HuH-7.5 (cell line): ENCODE measurements at places on chromosomes 1 and 21.

DNA sequence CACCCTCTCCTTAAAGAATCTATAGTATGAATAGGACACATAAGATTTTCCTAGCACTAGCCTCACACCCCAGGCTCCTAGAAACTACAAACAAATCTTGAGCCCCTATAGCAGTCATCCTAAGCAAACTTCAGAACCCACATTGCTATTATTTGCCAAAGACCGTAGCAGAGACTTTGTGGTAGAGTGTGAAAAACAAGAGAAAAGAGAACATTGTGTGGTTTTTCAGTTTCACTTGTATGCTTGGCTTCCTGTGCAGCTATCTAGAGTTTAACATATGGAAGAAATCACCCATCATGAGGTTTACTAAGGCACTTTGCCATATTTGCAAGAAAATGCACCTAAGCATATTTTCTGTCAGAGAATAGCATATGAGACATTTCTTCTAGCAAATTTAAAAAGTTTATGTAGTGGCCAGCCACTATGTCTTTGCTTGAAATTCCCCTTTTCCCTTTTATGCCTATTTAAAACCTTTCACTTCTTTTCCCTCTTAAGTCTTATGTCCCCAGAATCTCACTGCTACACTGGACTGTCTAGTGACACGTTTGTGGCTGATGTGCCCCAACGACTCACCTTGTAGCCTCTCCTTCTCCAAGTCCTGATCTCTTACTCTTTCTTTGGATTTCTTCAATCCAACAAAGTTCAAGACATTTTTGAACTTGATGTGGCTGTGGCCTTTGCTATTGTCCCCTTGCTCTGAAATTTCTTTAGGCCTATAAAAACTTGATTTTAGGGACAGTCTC is 25.6 kb downstream of the CCDC190 start:
- no peak for DNase-seq

DNA sequence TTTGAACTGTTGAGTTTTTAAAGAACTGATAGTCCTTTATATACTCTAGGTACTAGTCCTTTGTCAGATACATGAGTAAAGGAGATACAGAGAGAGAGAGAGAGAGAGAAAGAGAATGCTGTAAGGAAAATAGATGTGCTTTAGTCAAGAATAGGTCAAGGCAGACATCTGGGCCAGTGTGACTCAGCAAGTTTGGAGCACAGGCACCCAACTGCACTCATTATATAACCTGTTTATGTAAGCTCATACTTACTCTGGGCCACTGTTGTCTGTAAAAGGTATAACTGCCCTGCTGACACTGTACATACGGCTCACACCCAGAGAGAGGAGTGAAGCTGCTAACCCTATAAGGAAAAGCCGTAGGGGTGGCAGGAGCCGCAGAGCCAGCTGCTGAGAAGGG is 32.2 kb upstream of the AKT3 start:
- no peak for DNase-seq

DNA sequence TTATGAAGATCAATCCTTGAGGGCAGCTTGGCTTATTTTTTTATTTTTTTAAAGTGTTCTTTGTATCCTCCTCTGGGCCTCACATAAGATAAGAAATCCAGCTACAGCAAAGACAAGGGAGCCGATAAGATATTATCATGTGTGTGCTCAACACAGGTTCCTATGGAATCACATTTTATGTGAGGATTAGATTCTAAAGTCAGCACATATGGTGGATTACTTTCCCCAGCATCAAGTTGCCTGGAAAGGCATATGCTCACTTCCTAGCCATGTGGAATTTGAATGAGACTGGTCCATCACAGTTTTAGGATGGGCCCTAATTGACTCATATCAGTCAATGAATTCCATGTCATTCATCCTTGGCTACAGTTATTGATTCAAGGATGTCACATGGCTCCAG is 456.9 kb upstream of the LRRC7 start:
- no peak for DNase-seq

- no peak for DNase-seq
Observed at GRCh38 chr1:213330281-213330680, 279.2 kb downstream of the RPS6KC1 start.

DNA sequence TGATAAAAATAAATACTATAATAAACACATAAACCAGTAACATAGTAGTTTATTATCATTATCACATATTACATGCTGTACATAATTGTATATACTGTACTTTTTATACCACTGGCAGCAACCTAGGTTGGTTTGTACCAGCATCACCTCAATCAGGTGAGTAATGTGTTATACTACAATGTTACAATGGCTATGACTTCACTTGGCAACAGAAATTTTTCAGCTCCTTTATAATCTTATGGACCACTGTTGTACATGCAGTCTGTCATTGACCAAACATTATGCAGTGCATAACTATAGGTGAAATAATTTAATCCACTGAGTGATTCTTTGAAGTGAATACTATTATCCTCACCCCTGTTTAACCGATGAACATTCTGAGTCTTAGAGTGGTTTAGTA is 44.5 kb downstream of the TNFSF4 start:
- no peak for DNase-seq

GRCh38 chr1:158371188-158371953 is 17.7 kb downstream of the CD1E start:
- DNase-seq, result no peak

GRCh38 chr21:35038772-35039319 is 10.3 kb downstream of the RUNX1 start:
- no peak for DNase-seq

- DNase-seq, result no peak
Observed at GRCh38 chr1:10242135-10242534, 31.8 kb downstream of the KIF1B start.

DNA sequence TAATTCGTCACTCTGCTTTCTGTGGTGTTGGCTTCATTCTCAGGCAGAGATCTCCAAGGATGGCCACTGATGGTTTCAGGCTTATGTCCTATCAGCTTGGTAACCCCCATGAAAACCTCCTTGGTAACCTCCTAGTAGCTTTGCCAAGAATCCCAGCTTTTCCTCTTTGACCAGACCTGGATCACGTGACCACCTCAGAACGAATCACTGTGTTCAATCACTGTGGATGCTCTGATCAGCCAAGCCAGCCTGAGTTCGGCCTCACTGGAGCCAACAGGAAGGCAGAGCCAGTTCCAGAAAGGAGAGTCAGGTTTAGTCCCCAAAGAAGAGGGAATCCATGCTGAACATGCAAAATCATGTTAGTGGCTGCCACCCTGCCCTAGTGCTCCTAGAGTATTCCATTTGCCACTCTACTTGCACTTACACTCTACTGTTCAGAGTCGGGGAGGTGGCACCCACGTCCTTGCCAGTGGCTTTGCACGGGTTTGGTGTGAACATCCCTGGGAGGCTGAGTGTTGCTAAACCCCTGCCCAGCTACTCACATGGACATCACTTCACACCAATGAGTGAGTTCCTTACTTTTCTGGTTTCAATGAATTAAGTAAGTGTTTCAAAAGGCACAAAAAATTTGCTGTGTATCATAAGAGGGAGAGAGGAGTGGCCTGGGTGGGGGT is 33.5 kb upstream of the SSBP3 start:
- no peak for DNase-seq

DNA sequence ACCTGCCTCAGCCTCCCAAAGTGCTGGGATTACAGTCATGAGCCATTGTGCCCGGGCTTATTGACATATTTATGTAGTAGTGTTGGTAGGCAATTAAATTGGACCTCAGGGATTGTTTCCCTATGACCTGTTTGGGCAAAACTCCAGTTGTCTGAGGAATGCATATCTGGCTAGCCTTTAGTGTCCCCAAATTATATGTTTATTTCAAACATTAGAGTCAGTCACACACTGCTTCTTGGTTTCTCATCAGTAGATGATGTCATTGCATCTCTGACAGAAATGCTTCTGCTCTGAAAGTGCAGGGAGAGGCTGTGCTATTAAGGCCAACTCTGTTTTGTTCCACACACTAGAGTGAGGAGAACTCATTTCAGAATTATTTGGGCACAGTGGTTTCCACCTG is 12.5 kb downstream of the PIP5K1A start:
- no peak for DNase-seq

DNA sequence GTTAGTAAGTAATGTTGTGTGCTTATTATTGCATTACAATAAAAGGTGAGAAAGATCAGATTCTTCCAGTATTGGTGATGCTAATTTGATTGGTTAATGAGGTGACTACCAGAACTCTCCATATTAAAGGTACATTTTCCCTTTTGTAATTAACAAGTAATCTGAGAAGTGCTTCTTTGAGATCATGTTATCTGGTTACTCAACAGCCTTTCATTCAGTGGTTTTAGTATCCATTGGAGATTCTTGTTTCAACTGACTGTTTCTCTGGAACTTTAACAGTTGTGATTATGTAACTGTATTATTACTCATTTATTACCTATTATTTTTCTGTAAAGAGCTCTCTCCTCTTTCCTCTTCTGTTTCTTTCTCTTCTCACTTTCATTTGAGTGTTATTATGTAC is 86.7 kb downstream of the PEX14 start:
- DNase-seq, result no peak

DNA sequence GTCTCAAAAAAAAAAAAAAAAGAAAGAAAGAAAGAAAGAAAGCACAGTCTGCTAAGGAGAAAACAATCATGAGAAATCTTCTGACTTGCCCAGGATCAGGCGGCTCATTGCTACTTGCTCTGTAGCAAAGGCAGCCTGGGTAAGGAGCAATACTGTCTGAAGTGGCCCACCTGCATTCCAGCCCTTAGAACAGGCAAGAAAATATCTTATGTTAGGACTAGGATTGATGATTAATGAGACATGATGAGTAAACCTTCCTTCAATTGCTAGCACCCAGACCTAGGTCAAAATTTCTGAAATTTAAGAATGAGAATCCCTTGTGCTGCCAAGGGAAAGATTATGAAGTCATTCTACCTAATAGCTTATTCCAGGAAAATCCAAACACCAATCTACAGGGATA is 140.8 kb downstream of the DSCAM start:
- no peak for DNase-seq

DNA sequence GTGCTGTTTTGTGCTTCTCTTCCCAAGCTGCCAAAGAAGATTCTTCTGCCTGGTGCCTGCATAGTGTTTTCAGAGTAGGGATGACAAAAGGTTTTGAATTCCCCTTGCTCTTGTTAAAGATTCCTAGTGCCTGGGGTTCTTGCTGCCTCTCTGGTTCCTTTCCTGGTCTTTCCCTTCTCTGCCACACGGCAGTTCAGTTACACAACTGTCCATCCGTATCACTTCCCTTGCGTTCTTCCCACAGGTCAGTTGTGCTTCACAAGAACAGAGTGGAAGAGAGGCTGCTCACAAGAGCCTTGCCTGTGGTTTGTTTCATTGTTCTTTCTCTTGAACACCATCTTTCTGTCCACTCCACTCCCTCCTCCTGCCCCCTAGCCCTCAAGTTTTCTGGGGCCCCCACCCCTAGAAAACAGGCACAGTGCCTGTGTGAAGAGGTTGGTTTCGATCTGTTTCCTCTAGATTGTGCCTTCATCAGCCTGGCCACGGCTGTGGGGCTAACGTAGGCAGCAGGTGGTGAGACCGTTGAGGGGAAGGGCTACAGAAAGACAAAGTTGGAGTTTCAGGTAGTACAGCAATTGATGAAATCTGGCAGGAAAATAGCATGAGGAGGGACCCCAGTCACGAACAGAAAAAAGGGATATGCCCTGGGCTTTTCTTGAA is 5.8 kb downstream of the VASH2 start:
- DNase-seq, result no peak

DNA sequence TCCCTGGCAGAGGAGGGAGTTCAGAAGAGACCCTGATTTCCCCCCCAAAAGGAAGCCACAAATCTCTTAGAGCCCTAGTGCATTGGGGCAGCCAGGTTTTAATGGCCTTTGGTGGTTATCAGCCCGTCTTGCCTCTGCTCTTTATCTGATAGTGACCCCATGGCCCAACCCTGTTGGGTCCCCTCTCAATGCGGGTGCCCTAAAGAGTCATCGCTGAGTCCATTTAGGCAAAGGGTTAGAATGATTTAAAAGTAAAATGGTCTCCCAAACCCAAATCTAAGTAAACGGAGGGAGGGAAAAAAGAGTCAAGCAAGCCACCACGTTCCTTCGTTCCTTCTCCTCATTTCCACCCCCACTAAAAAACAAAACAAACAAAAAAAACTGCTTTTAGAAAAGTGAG is 164.0 kb downstream of the RUNX1 start:
- DNase-seq, result no peak

- no peak for DNase-seq
Observed at GRCh38 chr1:109595531-109595930, 23.9 kb downstream of the GNAT2 start.

DNA sequence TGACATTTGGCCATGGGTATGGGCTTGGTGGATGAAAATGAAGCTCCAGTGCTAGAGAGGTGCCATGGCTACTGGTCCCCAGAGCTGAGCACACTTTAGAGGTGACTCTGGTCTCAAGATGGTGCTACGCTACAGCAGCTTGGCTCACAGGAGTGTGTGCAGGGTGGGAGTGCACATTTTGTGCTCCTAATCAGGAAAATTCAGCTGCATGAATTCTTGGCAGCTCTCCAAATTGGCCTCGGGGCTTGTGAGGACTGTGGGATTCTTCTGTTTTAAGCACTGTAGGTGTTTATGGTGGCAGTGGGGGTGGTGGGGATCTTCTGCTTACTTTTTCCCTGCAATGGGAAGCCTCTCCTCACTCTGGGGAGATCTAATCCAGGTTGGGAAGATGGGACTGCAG is 17.3 kb upstream of the TIPRL start:
- DNase-seq, result no peak

DNA sequence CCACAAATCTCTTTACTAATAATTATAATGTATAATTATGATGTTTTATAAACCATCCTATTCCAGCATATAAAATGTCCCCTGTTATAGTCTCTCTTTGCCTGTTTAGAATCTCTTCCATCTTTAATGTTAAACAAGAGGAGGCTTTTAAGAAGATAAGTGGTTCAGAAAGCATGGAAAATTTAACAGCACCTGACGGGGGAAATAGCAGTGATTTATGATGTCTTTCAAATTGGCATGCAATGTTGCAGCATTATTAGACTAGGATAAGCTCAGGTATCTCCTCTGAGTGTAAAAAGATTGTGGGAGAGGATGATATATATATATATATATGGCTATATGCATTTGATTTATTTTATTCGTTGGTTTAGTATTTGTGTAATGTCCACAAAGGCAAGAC is 24.4 kb downstream of the GIPC2 start:
- DNase-seq, result no peak

- DNase-seq, result no peak
Observed at GRCh38 chr1:11502516-11502915, 23.6 kb downstream of the DISP3 start.
